ENCODE measurements at places on chromosomes 6 and 20. TPM values are rescaled to one million over a fixed set of nuclear protein-coding genes. Genes with fewer than 3 reads are reported as not detected.

The CALHM5 gene
- 0.06 TPM for total RNA-seq

The ATP6V1G2 gene
- total RNA-seq, result 0.78 TPM

The GSTA2 gene
- not detected for total RNA-seq

The COMMD7 gene
- 58.4 TPM for total RNA-seq

The TRIM10 gene
- not detected for total RNA-seq

The EFCAB8 gene
- total RNA-seq, result not detected

The CCR6 gene
- total RNA-seq, result not detected

The COL11A2 gene
- 0.51 TPM for total RNA-seq

The CRISP2 gene
- not detected for total RNA-seq

The KIF25 gene
- 0.23 TPM for total RNA-seq

The ADTRP gene
- total RNA-seq, result 0.29 TPM

The CD109 gene
- total RNA-seq, result 81.2 TPM

The SLC22A2 gene
- total RNA-seq, result 0.06 TPM

The TMEM244 gene
- total RNA-seq, result not detected

The XPO5 gene
- total RNA-seq, result 24.3 TPM

The ELOVL4 gene
- 1.6 TPM for total RNA-seq

The OTOR gene
- total RNA-seq, result not detected

The MAD2L1BP gene
- total RNA-seq, result 34.2 TPM

The ARFGEF2 gene
- 15.7 TPM for total RNA-seq

The THBS2 gene
- 0.09 TPM for total RNA-seq

The RBPJL gene
- total RNA-seq, result not detected

The ULBP3 gene
- 5.3 TPM for total RNA-seq

The MMP24 gene
- total RNA-seq, result 35.6 TPM

The EYA2 gene
- 2.6 TPM for total RNA-seq

The MLN gene
- total RNA-seq, result not detected

The COL9A1 gene
- not detected for total RNA-seq

The SUMO4 gene
- total RNA-seq, result not detected

The KIAA1755 gene
- total RNA-seq, result 0.18 TPM

The PBOV1 gene
- not detected for total RNA-seq

The ZNF341 gene
- total RNA-seq, result 2.6 TPM

The ZNF391 gene
- 0.25 TPM for total RNA-seq

The CST2 gene
- 1.6 TPM for total RNA-seq

The MAP7 gene
- total RNA-seq, result 25.7 TPM

The BPIFB2 gene
- total RNA-seq, result not detected

The DBNDD2 gene
- total RNA-seq, result 23.8 TPM
